ENCODE measurements at places on chromosomes 11 and 22. TPM values are rescaled to one million over a fixed set of nuclear protein-coding genes. Genes with fewer than 3 reads are reported as not detected.

SCN4B gene
- total RNA-seq: 0.07 TPM

SLC1A2 gene
- 0.35 TPM for total RNA-seq

RIMBP3B gene
- 0.38 TPM for total RNA-seq

SLC16A8 gene
- total RNA-seq: not detected

AGBL2 gene
- total RNA-seq: 1.2 TPM

ALG8 gene
- 51.4 TPM for total RNA-seq

MS4A12 gene
- total RNA-seq: not detected

OR56A1 gene
- not detected for total RNA-seq

IGF2 gene
- total RNA-seq: 1.4 TPM

RIN1 gene
- 41.1 TPM for total RNA-seq

PKNOX2 gene
- not detected for total RNA-seq

SPI1 gene
- total RNA-seq: not detected

ATL3 gene
- 33.5 TPM for total RNA-seq

CKAP5 gene
- total RNA-seq: 58.1 TPM

VSIG2 gene
- not detected for total RNA-seq

TRIM51 gene
- not detected for total RNA-seq

MMP27 gene
- not detected for total RNA-seq

TPST2 gene
- total RNA-seq: 11.9 TPM

KCNK7 gene
- 1.4 TPM for total RNA-seq

CST6 gene
- not detected for total RNA-seq

RIC3 gene
- 2.5 TPM for total RNA-seq

ETS1 gene
- total RNA-seq: 39.0 TPM

SCT gene
- total RNA-seq: not detected

TRIM6 gene
- 8.9 TPM for total RNA-seq

ZC3H7B gene
- 18.9 TPM for total RNA-seq

LARGE1 gene
- total RNA-seq: 4.4 TPM

GRIK4 gene
- total RNA-seq: not detected

HPX gene
- total RNA-seq: 0.67 TPM

P2RX6 gene
- 0.70 TPM for total RNA-seq

KCNJ1 gene
- not detected for total RNA-seq

MFNG gene
- 2.0 TPM for total RNA-seq

Data from A549 treated with RU486 at 1 μM for 4 hours (cell line).